ENCODE measurements at places on chromosomes 2 and 18. TPM values are rescaled to one million over a fixed set of nuclear protein-coding genes. Genes with fewer than 3 reads are reported as not detected.

Gene KLHL14
- total RNA-seq: 0.24 TPM

Gene ITGA4
- 3.1 TPM for total RNA-seq

Gene LIMS3
- total RNA-seq: 2.1 TPM

Gene MOGAT1
- not detected for total RNA-seq

Gene GGCX
- total RNA-seq: 35.4 TPM

Gene GNLY
- total RNA-seq: not detected

Gene TNS1
- 12.0 TPM for total RNA-seq

Gene UGT1A4
- 1.3 TPM for total RNA-seq

Gene MALL
- total RNA-seq: 67.1 TPM

Gene AQP12B
- total RNA-seq: not detected
